ENCODE measurements at places on chromosomes 7 and 10.
A peak's percentile ranks its signal among the peaks of the same experiment; 100 is the strongest.

GRCh38 chr10:60675236-60675635, 103.0 kb upstream of the CDK1 start:
- DNase-seq: no peak

GRCh38 chr10:7657552-7657951, 9.2 kb downstream of the ITIH5 start:
- DNase-seq: no peak

DNA sequence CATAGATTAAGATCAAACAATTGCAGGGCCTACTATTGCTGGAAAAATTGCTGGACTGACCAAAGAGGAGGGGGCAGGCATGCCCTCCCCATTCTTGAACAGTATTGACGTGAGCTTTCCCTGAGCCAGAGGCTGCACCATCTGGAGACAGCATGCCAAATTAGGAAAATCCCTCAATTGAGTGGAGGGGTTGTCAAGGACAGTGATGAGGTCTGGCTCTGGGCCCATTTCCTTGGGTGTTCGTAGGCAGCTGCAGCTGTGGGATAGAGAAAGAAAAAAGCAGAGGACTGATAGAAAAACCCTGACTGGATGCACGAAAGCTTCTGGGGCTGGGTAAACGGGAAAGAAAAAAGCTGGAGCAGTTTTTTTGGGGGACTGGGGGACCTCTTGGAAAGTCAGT, 22.8 kb upstream of the ORC5 start:
- peak; percentile 63 for DNase-seq

- DNase-seq: no peak
Observed at GRCh38 chr7:26653430-26654399, 210.7 kb downstream of the SKAP2 start.

GRCh38 chr7:139976055-139976837, 86.5 kb downstream of the PARP12 start:
- DNase-seq: no peak

GRCh38 chr10:27815846-27816245, 70.2 kb upstream of the MKX start:
- DNase-seq: no peak

DNA sequence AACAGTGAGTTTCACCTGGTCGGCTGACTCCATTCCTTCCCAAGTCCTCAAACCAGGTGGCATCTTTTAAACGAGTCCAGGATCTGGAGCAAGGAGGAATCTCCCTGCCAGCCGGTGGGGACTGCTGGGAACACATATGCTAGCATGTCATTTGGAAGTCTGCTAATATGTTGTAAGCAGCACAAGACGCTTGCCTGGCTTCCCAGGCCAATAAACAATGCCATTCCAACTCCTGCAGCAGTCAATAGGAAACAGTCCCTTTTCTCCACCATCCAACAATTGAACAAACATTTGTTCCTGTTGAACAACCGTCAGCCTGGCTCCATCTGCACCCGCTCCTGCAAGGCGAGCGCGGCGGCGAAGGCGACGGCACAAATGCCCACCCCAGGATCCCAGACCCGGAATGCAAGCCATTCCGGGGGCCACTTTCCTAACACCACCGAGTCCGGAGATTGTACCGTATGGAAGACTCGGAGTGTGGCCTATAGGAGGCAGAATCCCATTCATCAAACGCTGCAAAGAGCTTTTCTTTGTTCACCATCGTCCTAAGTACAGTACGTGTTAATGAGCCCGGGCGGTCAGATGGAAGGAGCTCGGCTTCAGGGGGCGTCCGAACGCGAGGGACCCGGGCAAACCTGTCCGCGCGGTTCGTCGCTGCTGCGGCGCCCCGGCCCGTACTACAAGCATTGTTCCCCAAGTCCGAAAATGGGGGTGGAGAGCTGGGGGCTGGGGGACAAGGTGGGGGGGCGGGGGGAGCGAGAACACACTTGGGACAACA, 1.6 kb downstream of the FAM53B start:
- no peak for DNase-seq
